Lung (tissue), 17 donors: ENCODE measurements at places on chromosomes 1 and 21. TPM values are rescaled to one million over a fixed set of nuclear protein-coding genes. Genes with fewer than 3 reads are reported as not detected.

The SPRR4 gene
- total RNA-seq: not detected

The CFAP74 gene
- 7.3 TPM for total RNA-seq

DNA sequence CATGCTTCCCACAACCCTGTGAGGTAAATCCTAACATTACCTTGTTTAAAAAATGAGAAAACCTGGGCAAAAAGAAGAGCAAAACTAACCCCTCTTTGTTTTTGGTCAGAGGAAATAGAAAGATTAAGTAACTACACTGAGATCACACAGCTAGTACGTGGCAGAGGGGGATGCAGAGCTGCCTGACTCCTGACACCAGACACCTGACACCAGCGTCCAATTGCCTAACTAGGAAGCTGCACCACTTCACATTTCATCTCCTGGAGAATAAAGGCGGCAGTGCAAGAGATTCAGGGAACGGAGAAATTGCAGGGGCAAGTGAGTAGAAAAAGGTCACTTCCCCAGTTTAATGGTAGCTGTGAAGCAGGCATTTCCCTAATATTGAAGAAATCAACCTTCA, 229.3 kb upstream of the PTBP2 start:
- no peaks in the 10 kb centered on the region for H3K4me1 ChIP-seq
- H3K27me3 ChIP-seq: no peaks in the 10 kb centered on the region
- no peak overlapping the region for H3K4me3 ChIP-seq
- H3K36me3 ChIP-seq: no peaks in the 10 kb centered on the region
- DNase-seq: no peak

DNA sequence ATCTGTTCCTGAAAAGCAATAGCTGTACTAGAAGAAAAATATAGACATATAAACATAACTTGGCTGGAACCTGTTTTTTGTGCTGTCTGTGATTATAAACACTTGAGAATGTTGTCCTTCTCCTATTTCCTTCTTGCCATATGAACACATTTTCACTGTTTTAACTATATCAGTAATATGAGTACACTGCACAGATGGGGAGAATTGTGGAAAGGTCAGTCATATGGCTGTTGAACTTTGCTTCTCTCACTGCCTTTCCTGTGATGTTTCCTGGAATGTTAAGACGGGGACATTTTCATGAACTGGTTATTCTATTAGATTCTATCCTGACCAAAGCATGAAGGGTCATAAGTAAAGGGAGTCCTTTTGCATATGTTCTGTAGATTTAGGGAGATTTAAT, 24.9 kb downstream of the HMCN1 start:
- no peaks in the 10 kb centered on the region for H3K36me3 ChIP-seq
- no peak overlapping the region for H3K27ac ChIP-seq
- no peak overlapping the region for H3K4me3 ChIP-seq
- no peaks in the 10 kb centered on the region for H3K27me3 ChIP-seq
- DNase-seq: peak; percentile 35

DNA sequence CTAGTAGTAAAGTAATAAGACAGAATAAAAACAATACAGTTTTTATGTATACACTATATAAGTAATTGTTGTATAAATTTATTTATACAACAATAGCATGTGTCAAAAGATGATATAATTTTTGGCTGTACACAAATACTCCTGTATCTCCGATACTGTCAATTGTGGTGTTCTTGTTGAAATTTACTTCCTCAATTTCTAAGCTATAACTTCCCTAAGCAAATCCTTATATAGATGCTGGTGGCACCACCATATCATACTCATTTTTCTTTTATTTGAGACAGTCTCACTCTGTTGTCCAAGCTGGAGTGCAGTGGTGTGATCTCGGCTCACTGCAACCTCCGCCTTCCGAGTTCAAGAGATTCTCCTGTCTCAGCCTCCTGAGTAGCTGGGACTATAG, 141.0 kb upstream of the HP1BP3 start:
- no peaks in the 10 kb centered on the region for H3K4me1 ChIP-seq
- H3K36me3 ChIP-seq: peaks cover 9% of the 10 kb centered on the region
- no peaks in the 10 kb centered on the region for H3K27me3 ChIP-seq
- no peak for DNase-seq
- H3K4me3 ChIP-seq: no peak overlapping the region
- no peak overlapping the region for H3K27ac ChIP-seq

- no peak overlapping the region for H3K27ac ChIP-seq
- peaks cover 21% of the 10 kb centered on the region for H3K36me3 ChIP-seq
- no peak overlapping the region for H3K4me3 ChIP-seq
- no peak for DNase-seq
- no peaks in the 10 kb centered on the region for H3K4me1 ChIP-seq
- no peaks in the 10 kb centered on the region for H3K27me3 ChIP-seq
These were observed 53.5 kb downstream of the LDLRAD2 start for GRCh38 chr1:21865609-21865942.

- peak; percentile 93 for DNase-seq
- no peak overlapping the region for H3K27ac ChIP-seq
- no peaks in the 10 kb centered on the region for H3K27me3 ChIP-seq
- peaks cover 2% of the 10 kb centered on the region for H3K4me1 ChIP-seq
These were observed 41.0 kb downstream of the GATAD2B start for GRCh38 chr1:153881751-153882150.

DNA sequence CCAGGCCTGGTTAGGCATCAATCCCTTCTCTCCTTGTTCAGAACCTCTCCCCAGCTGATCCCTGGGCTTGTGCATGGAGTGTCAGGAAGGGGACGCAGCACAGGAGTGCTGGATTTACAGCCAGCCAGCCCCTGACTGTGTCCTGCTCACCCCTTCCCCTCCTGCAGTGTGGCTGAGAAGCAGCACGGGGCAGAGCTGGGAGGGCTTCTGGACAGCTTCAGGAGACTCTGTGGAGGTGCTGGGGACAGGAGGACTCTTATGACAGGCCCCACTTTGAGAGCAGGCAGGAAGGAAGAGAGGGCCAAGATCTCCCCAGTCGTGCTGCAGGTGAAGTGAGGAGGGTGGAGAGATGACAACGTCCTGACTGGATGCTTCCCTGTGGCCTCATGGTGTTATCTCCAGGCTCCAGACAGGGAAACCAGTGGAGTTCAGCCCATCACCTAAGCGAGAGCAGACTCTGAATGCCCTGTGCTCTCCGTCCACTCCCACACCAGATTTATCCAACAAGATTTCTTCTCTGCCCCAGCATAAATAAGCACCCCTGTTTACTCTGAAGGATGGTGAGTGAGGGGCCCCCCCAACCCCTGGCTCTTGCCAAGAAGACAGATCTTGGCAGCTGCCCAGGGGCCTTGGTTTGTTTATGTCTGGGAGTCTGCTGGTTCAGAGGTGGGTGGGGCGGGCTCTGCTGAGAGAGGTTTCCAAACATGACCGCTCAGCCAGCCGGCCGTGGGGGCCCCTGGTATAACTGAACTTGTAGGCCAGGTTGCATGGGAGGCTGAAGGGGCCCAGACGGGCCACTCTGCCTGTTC, 21.3 kb downstream of the TMCC2 start:
- no peaks in the 10 kb centered on the region for H3K27me3 ChIP-seq
- DNase-seq: peak; percentile 90
- H3K27ac ChIP-seq: no peak overlapping the region
- no peak overlapping the region for H3K4me3 ChIP-seq
- H3K36me3 ChIP-seq: no peaks in the 10 kb centered on the region
- peaks cover 12% of the 10 kb centered on the region for H3K4me1 ChIP-seq
